ENCODE measurements at places on chromosomes 16 and 17.

DNA sequence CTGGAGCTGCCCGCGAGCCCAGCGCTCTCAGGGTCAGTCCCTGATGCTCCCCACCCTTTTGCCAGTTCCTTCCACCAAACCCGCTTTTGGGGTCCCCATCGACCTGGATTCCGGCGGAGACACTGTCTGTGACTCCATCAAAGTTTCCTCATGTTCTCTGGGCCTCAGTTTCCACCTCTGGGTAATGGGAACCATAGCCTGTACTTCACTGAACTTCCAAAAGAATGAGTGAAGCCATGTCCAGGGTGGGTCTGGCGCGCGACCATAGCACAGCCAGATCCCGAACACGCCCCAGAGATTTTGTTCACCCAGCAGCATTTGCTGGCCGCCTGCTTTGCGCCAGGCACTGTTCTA, 327 bp downstream of the SDR42E2 start:
- DNase-seq: no peak

- peak; percentile 85 for DNase-seq
Measured at GRCh38 chr16:2777231-2777902, at the start of gene ELOB. TSS of gene ELOB (minus strand) at chr16:2777280. CDS start at chr16:2777239, 41 bp downstream.

DNA sequence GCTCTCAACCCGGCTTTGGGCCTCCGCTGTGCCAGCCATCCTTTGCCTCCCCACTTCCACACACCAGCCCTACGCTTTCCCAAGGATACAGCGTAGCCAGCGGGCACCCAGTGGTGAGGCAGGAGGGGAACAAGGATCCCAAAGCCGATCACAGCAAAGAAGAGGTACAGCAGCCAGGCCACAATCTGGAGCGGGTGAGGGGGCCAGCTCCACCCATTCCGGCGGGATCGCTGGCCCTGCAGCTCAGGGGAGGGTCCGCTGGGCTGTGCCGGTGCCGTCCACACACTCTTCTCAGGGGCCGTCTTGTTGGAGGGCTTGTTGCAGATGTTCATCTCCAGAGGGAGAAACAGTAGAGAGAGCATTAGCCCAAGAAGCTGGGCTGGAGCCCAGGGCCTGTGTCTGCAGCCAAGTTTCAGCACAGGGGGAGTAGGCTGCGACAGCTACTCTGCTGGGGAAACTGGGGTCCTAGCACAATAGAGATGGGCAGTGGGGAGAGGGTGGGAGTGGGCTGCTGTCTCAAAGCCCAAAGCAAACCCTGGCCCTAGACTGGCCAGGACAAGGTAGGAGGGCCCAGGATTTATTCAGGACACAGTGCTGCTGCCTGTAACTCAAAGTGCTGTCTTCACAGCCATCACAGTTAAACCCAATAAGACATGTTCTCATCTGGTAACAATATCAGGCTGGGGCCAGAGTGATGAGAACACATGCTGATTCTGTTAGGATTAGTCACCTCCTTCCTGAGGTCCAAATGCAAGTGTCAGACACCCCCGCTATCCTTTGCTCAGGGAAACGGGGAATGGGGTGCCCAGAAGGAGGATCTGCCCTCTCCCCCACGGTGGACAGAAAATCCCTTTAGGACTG, 9.9 kb downstream of the ZDHHC1 start:
- DNase-seq: no peak

GRCh38 chr16:67790071-67790470, 16.3 kb downstream of the RANBP10 start:
- DNase-seq: no peak

GRCh38 chr16:85707528-85708095, 18.9 kb upstream of the GINS2 start:
- DNase-seq: no peak

GRCh38 chr16:53643474-53643873, 60.2 kb downstream of the RPGRIP1L start:
- no peak for DNase-seq

DNA sequence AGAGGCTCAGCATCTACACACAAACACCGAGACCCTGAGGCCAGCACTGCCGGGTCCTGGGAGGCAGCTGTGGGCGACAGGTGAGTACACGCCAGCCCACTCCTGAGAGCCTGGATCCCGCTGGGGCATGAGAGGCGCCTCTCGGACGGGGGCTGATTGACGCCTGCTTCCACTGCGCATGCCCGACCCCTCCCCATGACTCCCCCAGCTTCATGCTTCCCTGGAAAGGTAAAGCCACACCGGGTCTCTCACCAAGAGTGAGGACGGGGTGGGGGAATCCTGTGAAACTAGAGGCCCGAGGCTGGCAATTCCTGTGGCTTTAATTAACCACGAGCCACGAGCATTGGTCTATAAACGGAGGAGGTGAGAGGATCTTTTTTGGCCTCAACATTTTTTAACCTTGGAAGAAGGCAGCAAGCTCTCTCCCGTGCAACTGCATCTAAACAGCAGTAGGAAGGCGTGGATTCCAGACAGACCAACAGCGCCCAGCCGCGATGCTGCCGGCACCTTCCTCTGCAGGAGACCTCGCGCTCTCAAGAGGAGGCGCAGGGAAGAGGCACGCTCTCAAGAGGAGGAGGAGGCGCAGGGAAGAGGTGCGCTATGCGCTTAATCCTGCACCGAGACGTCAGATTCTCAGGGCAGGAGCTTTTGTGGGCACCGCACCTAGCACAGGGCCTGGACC, 71.8 kb upstream of the METRNL start:
- no peak for DNase-seq

DNA sequence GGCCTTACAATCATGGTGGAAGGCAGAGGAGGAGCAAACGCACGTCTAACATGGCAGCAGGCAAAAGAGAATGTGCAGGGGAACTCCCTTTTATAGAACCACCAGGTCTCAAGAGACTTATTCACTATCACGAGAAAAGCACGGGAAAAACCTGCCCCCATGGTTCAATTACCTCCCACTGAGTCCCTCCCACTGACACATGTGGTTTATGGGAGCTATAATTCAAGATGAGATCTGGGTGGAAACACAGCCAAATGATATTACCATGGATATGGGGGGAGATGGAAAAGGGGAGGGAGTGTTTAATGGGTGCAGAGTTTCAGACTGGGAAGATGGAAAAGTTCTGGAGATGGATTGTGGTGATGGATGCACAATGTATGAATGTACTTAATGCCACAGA, 23.0 kb downstream of the TEKT5 start:
- DNase-seq: no peak

DNA sequence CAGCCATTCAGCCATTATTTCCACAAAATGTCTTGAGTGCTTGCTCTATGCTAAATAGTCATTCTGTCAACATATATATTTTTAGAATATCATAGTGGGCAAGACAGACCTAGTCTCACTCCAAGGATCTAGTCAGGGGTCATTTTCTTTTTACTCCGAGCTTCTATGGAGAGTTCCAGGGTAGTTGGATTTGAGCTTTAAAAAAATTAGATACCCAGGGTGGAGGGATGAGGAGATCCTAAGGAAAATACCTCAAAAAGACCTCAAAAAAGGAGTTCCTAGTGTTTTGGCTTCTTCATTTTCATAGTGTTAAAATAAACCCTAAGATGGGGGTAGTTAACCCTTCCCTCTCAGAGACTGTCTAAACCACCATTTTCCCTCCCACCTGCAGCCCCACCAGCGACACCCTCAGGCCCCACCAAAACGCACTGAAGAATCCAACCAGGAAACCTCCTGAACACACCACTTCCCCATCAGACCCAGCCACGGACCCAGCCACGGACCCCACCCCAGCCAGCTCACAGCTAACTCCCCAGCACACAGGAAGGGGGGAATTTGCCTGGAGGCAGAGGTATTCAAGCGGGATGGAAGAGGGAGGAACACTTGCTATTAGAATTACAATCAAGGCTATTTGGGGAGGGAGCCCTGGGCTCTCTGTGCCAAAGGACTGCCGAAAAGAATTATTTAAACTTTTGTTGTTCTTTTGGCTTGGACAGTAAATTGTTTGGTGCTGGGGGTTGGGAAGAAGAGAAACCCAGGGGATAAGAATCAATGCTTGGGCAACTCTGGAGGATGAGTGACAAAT, 2.2 kb downstream of the ETV4 start:
- DNase-seq: no peak

GRCh38 chr16:82628088-82628423, 1.3 kb downstream of the CDH13 start:
- no peak for DNase-seq

GRCh38 chr16:87050142-87050541, 267.1 kb downstream of the C16orf95 start:
- no peak for DNase-seq

DNA sequence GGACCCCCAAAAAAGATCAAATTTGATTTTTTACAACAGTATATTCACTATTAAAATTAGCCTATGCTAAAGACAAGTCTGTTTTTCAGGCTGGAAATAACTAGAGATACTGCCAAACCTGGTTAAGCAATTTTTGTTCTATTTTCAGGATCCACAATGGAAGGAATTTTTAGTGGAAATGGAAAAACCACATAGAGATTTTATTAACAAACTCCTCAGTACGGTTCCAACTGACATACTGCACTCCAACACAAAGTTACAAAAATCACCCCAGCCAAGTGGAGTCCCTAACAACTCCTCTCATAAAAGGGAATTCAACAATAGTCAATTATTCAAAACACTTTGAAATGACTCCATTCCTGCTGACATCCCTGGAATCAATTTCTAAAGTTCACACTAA, 101.6 kb upstream of the TOB1 start:
- DNase-seq: no peak

DNA sequence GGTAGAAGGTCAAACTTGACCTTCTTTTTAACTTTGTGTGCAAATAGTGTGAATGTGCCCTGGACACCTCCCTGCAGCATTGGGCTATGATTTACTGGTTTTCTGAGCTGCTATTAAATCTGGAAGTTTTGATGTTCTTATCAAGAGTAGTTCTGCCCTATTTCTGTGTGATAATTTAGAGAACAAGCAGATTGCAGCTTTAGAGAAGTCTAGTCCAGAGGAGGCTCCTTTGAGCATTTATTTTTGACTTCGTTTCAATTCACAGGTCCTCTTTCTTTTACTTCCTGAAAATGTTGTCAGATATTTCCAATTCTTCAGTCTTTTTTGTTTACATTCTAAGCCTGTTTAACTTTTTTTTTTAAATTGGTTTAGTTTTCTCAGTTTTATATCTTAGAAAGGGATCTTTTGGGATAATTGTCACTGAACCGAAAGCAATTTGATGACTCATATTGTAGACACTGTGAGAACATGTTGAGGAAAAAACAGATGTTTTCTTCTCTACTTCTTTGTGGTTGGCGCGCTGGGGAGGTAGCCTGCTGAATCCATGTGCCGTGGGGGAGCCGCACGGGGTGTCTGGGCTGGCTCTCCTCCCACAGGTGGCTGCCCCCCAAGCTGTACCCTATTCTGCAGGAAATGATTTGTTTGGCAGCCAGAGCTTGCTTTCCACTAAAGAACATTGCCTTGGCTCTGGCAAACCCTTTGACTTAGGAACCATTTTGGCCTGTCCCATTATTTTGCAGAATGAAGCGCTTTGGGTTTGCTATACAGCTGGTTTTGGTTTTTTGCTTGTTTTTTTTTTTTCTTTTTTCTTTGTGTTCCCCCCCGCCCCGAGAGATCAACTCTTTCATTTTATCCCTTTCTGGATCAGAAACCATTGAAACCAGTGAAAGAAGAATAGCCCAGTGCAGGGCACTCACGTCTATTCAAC, 53.4 kb downstream of the MFSD11 start:
- DNase-seq: peak; percentile 15

DNA sequence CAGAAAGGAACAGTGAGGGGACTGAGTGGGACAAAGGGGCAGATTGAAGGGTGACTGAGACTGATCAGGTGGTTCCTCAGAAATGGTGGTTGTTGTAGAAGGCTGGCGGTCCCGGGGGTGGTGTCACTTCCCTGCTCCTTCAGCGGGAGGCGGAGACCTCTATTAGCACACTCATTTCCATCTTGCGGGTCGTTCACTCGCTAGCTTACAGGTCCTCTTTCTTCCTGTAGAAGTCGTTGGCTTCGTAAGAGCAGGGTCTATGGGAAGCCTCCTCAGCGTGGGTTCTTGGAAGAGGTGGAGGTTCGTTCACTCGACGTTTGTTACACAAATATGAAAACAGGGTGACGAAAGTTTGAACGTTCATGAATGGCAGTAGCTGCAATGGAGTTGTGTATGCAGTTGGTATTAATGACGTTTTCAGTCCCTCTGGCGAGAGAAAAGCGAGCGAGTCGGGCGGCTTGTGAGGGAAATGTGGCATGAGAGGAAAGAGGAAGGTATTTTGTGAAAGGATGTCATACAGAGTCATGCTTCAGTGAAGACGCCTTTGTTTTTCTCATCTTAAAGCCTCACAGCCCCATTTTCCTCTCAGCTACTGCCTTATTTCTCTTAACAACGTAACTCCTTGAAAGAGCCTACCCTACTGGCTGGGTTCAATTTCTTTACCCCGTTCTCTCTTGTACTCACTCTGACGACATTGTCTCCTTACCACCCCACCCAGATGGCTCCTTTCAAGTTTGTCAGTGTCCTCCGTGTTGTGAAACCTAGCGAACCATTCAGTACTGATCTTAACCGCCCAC, 667 bp downstream of the EFCAB13 start:
- peak; percentile 40 for DNase-seq

- DNase-seq: peak; percentile 8
Measured at GRCh38 chr16:24729951-24730815, 732 bp downstream of the TNRC6A start.

DNA sequence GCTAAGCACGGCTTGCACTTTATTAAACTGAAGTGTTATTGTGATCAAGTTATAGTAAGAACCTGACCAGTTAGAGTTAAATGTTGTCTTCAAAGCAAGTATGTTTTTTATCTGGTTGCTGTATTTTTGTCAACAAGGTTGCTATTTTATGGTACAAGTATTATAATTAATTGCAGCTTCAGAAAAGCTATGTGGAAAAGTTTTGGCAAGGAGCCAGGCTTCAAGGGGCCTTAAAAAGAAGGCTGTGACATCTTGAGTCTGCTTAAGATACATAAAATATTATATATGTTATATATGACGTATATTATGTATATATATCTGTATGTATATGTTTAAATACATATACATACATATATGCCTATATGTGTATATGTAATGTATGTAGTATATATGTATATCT, 1461.2 kb upstream of the CDH8 start:
- no peak for DNase-seq

DNA sequence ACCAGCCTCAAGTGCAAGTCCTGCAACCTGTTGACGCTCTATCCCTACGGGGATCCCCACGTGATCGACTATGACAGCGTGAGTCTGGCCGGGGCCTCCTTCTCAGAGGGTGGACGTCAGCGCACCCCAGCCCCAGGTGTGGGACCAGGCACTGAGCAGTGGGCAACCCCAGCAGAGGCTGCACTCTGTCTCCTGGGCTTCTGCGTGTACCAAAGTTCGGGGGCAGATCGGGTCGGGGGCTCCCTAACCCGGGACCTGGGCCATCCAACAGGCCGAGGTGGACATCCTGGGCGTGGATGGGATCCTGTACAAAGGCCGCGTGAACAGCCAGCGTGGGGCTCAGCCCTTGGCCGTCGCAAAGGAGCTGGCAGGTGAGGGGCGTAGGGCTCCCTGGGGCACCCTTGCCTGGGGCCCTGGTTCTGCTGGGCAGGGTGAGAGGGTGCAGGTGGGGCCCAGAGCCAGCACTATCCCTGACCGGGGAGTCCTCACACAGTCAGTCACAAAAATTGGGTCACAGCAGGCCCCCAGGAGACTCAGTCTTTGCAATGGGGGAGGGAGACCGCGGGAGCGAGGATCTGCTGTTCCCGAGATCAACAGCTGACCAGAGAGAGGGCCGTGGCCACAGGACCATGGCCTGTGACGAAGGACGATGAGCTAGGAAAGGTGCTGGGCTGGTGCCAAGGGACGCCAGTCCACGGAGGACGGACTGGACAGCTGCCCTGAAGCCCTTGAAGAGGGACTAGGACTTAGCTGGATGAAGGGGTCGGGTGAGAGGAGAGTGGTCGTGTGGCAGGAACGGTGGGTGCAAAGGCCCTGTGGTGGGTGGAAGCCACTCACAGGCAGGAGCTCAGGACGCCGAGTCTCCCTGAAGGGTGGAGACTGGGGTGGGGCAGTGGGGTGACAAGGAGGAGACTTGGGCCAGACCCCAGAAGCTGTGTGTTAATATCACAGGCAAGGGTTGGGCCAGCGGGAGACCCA, 20.0 kb downstream of the UBALD1 start:
- no peak for DNase-seq
